ENCODE measurements at places on chromosomes 2 and 18.

- no peak for DNase-seq
Observed at GRCh38 chr18:79947881-79948610, 3.4 kb downstream of the SLC66A2 start.

- DNase-seq = no peak
Observed at GRCh38 chr2:28086611-28087010, 196.1 kb downstream of the BABAM2 start.

DNA sequence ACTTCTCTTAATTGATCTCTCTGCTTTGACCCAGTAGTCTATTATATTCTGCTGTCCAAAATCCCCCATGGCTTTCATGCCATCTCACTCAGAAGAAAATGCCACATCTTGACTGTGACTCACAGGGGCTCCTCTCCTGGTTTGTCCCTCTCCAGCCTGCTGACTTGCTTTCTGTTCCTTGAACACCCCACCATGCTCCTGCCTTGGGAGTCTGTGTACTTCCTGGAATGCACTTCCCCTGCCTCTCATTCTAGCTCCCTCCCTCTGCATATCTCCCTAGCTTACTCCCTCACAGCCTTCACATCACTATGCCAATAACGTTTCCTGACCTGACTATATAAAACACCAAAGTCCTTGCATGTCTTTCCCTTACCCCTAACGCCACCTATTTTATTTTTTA is 167.2 kb downstream of the TRIB2 start:
- no peak for DNase-seq

GRCh38 chr2:219087361-219087760 is 26.6 kb upstream of the IHH start:
- DNase-seq = no peak

- no peak for DNase-seq
Observed at GRCh38 chr18:66759050-66759828, 155.3 kb upstream of the CDH19 start.

DNA sequence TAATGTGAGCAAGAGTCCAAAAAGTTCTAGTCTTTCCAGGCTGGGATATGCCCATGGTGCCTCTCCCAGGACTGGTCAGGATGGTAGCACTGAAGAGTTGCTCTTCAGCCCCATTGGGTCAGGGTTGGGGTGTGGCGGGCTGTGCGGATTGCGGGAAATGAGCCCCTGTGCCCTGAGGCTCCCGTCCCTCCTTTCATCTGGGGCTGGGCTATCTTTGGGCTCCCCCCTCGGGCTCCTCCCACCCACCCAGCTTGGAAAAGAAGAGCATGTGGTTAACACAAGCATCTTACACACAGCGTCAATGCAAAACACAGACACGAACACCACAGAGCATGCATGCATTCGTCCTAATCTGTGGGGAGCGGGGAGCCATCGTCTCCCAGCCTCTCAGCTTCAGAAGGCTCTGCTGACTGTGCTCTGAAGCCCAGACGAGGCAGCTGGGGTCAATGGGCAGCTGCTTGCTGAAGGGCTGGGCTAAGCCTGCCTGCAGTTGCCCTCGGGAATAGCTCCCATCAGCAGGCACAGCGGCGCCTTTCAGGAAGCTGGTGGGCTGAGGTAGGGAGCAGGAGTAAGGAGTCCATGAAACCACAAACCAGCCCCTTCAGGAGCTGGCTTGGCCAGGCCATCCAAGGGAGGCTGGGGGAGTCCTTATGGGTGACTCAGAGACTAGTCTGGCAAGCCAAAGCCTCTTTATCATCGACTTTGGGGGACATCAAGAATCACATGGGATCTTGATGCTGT is 112.9 kb downstream of the CLIP4 start:
- no peak for DNase-seq
